Cerebellum (tissue), 4 donors: ENCODE measurements at places on chromosomes 11 and 22.
A peak's percentile ranks its signal among the peaks of the same experiment; 100 is the strongest.

GRCh38 chr11:16897470-16898061 is 116.6 kb downstream of the PLEKHA7 start:
- DNase-seq, result no peak

DNA sequence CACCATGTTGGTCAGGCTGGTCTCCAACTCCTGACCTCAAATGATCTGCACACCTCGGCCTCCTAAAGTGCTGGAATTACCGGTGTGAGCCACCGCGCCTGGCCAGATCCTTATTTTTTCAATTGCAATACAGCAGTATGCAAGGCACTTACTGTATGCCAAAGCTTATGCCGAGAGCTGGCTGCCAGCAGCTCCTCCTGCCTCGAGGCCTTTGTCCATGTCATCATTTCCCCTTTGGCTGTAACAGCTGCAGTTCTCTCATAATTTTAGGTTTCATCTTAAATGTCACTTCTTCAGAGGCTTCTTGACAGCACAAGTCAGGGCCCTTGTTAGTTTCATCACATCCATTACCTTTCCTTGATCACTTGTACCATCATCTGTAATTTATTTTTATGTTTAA is 1.5 kb upstream of the SREBF2 start:
- peak; percentile 43 for DNase-seq

- no peak for DNase-seq
These were observed 18.8 kb upstream of the MYEOV start for GRCh38 chr11:69275178-69275577.

DNA sequence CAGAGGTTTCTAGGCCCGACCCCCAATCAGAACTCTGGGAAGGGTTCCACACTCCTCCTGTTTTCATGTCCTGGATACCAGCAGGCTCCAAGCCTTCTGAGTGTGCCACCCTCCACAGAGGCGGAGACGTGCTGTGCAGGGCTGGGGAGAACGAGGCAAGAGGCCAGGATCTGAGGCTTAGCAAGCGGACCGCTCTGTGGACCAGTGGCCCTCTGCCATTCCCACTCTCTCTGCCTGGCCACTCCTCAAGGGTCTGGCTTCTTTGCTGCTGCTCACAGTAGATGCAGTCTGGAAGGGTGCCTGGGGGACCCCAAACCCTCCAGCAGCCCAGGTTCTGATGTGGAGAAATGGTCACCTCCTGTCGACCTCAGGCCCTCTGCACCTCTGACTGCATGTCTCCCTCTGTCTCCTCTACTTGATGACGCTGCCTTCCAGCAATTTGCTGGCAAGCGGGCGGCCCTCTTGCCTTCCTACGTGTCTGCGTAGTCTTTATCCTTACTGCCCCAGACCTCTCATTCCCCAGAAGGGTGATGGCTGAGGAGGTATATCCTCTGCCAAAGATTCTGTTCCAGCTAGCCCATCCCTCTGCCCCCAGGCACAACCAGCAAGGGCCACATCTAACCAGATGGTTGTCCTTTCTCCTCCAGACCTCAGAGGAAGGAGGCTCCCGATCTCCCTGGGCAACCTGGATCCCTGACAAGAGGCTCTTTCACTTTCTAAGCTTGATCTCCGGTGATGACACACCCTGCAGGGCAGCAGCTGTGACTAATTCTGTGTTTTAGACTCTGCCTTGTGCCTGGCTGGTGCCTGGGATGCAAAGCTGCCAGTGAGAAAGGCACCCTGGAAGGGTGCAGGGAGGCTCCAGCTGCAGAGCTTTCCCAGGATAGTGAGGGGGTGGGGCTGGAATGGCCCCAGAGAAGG is 87.3 kb downstream of the NAT10 start:
- peak; percentile 85 for DNase-seq

DNA sequence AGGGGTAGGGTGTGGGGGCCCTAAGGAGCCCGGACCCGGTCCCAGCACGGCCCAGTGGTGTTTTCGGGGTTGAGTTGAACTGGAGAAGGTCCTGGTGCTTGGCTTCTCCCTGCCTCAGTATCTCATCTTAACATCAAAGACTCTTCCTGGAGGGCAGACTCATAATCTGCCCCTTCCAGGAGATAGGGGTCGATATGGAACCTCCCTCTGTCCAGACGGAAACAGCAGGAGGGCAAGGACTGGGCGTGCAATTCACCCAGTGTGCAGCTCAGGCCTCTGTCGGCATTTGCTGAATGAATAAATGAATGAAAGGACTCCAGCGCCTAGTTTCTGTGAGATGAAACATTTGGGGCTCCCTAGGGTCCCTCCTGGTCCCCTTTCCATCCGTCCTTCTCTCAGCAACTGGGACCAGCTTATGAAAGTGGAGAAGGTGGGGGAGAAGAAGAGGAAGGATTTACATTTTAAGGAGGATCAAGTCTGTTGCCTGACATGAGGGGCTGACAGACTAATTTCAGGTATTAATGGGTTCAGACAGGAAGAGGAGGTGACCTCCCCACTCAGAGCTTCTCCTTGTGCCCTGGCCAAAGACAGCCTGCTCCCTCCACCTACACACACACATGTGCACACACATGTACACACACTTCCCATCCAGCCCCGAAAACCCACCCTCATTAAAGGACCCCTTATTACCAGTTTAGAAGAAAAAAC is 1.1 kb upstream of the SHISA8 start:
- DNase-seq, result no peak

- DNase-seq, result no peak
These were observed 75.2 kb downstream of the ADAMTS15 start for GRCh38 chr11:130523609-130524008.

GRCh38 chr11:120324932-120325810 is at the start of gene TLCD5:
TSS of gene TLCD5 (plus strand) at chr11:120325299. CDS start at chr11:120327442, 2,143 bp downstream.
- DNase-seq, result peak; percentile 65

- no peak for DNase-seq
These were observed 6.8 kb upstream of the TMEM123 start for GRCh38 chr11:102459393-102459792.

- peak; percentile 62 for DNase-seq
These were observed 558.7 kb downstream of the INSC start for GRCh38 chr11:15673408-15673831.

GRCh38 chr11:80916173-80916798 is 1475.5 kb upstream of the TENM4 start:
- no peak for DNase-seq

GRCh38 chr11:10379426-10379825 is 74.6 kb downstream of the ADM start:
- no peak for DNase-seq

DNA sequence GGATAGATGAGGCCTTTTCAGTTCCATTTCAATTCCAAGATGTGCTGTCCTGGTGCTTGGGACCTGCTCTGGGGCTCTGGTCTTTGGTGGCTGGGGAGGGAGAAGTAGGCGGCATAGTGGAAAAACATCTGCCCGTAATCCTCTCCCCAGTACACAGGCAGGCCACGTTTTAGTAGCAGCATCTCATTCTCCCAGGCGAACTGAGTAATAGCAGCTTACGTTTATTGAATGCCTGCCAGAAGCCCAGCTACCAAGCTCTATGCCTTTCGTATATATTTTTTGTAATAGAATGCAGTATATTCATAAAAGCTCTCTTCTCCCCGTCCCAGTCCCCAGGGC is 11.4 kb downstream of the ACO2 start:
- DNase-seq, result no peak

GRCh38 chr22:44351685-44352377 is 39.1 kb upstream of the SHISAL1 start:
- peak; percentile 70 for DNase-seq

GRCh38 chr11:96257036-96257435 is 86.0 kb downstream of the MAML2 start:
- no peak for DNase-seq

DNA sequence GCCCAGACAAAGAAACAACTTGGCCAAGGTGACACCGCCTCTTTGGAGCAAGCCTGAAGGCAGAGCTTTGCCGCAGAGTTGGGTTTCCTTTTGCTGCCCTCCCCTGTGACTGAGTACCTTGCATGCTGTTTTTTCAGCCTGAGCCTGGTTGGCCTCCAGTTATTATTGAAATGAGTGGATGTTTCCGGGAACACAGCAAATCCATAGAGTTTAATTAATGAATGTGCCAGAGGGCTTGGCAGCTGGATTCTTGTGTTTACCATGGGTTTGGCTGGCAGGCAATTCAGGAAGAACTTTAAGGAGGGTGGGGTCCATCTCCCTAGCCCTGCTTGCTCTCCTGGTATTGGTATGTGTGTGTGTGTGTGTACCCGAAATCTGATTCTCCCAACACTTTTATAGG is 65.6 kb upstream of the CRYBB3 start:
- DNase-seq, result no peak

GRCh38 chr11:66068154-66068821 is 1.8 kb upstream of the PACS1 start:
- peak; percentile 81 for DNase-seq

GRCh38 chr11:118476676-118477075 is 40.4 kb downstream of the KMT2A start:
- no peak for DNase-seq

GRCh38 chr11:65043881-65044501 is 3.0 kb downstream of the SAC3D1 start:
- DNase-seq, result no peak

DNA sequence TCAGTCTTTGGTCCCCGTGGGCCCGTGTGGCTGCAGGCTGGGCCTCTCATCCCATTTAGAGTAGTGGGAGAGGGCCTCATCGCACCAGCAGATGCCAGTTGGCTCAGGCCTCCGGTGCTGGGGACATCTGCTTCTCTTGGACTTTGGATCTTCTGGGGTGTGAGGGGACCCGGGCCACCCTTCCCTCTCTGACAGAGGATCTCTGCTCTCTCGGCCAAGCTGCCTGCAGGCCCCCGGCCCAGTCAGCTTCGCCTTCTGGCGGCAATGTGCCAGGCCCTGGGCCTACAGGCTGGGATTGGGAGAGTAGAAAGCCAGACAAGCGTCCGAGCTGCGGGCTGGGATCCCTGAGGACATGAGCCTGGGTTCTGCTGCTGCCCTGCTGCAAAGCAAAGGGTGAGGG is 15.0 kb upstream of the FGF3 start:
- no peak for DNase-seq

GRCh38 chr11:34318111-34319037 is 39.4 kb downstream of the ABTB2 start:
- DNase-seq, result no peak
